Esophagus squamous epithelium (tissue), 5 donors: ENCODE measurements at places on chromosomes 16 and 17.

DNA sequence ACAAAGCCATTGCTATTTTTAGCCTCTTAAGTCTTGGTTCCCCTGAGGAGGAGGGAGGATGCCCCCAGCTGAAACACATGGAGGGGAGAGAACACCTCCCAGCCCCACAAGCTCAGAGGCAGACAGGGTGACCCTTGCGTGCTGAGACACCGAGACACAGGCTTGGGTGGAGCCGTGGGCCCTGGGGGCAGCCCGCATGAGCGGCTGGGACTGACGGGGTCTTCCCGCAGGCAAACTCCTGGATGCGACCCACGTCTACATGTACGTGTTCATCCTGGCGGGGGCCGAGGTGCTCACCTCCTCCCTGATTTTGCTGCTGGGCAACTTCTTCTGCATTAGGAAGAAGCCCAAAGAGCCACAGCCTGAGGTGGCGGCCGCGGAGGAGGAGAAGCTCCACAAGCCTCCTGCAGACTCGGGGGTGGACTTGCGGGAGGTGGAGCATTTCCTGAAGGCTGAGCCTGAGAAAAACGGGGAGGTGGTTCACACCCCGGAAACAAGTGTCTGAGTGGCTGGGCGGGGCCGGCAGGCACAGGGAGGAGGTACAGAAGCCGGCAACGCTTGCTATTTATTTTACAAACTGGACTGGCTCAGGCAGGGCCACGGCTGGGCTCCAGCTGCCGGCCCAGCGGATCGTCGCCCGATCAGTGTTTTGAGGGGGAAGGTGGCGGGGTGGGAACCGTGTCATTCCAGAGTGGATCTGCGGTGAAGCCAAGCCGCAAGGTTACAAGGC is 9.8 kb downstream of the SLC16A3 start:
- DNase-seq: no peak

DNA sequence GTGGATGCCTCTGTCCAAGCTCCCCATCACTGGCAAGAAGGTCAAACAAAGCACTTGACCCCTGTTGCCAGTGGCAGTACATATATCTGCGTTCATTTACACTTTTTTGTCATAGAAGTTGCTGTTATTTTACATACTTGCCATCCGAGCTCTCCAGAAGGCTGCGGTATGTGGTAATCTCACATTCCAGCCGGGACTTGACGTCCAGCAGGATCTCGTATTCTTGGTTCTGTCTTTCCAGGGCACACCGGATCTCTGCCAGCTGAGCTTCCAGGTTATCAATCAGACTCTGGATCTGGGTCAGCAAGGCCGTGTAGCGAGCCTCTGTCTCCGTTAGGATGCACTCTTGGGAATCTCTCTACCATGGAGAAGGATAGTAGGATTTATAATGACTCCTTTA is 6.6 kb downstream of the KRT39 start:
- DNase-seq: no peak

DNA sequence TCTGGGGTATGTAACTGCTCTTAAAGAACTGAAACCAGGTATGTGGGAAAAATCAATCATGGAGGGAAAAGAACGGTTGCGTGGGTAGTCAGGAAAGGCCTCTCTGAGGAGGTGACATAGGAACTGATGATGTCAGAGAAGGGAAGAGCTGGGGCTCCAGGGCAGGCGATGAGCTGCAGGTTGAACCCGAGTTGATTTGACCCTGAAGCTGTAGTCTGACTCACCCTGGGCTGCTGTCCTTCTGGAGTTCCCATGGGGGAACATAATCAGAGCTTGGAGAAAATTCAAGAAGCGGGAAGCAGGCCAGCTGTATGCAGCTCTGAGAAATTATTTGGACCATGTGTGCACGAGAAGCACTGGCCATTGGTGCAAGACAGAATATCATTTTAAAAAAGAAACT is 16.7 kb downstream of the SLC6A2 start:
- no peak for DNase-seq

DNA sequence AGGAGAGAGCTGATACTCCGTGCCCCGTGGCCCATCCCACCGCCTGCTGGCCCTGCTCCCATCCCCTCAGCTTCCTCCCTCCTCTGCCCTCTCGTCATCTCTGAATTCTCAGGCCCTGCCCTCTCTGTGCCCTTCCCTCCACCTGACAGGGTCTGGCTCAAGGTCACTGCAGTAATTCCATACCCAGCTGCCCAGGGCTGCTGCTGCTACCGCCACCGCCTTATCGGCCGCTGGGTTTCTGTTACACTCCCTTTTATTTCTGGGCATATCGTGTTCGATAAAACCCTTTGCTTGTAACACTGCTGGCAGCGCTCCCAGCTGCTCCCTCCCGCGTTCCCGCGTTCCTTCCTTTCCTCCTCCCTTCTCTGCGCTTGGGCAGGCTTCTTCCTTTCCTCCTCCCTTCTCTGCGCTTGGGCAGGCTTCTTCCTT is 1.2 kb downstream of the EPN3 start:
- DNase-seq: no peak

DNA sequence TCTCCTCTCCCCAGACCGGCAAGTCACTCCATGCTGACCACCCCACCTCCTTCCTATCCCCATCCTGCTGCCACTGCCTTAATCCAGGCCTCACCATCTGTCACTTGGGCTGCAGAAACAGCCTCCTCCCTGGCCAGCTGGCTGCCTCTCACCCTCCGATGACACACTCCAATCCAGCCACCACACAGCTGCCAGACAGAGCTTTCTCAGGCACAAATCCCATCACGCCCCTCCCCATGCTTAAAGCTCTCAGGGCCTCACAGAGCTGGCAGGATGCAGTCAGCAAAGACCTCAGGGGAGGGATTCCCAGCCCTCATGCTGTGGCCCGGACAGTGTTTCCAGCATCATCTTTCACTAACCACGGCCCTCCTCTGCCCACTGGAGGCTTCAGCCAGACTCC is 13.7 kb downstream of the CAMKK1 start:
- DNase-seq: no peak

DNA sequence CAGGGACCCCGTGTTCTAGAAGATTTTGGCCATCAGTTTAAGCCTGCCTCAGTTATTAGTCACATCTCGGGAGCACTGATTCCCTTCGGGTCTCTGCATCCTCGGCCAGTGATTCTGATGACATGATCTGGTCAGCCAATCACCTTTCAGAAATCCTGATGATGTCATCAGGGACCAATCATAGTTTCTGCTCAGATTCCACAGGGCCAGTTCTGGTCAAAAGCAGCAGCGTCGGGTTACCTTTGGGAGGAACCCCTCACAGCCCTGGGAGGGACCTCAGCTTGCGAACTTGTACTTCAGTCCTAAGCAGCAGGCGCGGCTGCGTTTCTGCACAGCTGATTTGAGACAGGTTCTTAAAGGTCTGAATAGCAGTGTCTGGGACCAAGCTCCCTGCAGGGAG is 13.9 kb downstream of the KDM8 start:
- DNase-seq: no peak
